ENCODE measurements at places on chromosomes 11 and 22.
A peak's percentile ranks its signal among the peaks of the same experiment; 100 is the strongest.

- no peak for DNase-seq
Measured at GRCh38 chr11:62999649-63000048, 14.9 kb upstream of the SLC22A6 start.

GRCh38 chr11:28529540-28530410 lies 421.6 kb downstream of the METTL15 start:
- peak; percentile 12 for DNase-seq

DNA sequence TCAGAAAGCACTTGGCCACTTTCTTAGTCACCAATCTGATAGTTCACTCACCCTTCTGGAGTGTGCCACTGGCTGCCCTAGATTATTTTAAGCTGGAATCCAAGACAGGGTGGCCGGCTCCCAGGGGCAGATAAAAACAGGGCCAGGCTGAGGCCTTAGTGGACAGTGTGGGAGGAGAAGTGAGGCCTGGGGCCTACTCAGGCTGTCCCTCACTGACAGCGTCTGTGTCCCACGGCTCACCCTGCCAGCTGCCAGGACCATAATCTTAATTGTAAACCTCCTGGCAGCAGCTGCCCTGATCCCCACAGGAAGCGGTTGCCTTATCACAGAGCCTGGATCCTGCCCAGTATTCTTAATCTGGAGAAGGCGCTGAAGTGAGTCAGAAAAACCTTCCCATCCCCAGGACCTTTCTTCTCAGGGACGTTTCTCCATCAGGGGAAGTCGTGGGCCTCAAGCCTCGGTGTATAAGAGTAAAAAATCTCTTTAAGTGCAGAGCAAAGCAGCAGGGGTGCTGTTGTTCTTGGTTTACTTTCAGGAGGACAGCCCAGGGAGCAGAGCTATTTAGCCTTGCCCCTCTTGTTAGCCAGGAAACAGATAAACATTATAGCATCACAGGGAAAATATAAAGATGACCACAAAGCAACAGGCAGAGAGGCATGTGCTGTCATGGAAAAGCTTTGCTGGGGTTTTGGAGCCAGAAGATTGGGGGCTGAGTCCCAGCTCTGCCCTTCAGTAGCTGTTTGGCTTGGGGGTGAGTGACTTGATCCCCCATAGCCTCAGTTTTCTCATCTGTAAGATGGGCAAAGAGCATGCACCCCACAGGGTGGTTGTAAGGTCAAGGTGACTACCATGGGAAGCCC lies 39.6 kb downstream of the TSPAN18 start:
- DNase-seq: no peak

DNA sequence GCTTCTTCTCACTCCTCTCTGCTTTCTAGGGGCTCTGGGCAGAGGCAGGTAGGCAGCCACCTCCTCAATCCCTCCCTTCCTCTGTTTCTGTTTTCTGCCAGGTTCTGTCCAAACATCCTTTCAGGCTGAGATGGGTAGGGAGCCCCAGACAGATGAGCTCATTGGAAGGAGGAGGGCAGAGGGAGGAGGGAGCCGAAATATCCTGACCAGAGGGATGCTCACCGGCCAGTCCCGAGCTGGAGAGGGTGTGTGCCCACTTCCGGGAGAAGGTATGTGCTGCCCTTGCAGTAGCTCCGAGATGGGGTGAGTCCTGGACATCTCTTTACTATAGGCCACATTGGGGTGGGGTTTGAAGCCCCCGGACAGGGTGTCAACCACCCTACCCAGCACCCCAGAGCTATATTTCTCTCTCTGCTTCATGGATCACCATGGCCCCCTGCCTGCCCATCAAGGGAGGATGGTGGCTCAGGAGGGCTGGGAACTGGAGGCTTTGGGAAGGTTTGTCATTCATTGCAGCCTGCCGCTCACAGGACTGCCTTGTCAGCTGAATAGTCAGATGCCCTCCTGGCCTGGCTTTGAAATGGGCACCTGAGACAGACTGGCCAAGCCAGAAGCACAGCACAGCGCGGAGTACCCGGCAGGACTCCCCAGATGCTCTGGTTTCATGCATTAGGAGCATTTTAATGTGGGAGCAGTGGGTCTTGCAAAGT lies 4.7 kb upstream of the SCN4B start:
- no peak for DNase-seq

DNA sequence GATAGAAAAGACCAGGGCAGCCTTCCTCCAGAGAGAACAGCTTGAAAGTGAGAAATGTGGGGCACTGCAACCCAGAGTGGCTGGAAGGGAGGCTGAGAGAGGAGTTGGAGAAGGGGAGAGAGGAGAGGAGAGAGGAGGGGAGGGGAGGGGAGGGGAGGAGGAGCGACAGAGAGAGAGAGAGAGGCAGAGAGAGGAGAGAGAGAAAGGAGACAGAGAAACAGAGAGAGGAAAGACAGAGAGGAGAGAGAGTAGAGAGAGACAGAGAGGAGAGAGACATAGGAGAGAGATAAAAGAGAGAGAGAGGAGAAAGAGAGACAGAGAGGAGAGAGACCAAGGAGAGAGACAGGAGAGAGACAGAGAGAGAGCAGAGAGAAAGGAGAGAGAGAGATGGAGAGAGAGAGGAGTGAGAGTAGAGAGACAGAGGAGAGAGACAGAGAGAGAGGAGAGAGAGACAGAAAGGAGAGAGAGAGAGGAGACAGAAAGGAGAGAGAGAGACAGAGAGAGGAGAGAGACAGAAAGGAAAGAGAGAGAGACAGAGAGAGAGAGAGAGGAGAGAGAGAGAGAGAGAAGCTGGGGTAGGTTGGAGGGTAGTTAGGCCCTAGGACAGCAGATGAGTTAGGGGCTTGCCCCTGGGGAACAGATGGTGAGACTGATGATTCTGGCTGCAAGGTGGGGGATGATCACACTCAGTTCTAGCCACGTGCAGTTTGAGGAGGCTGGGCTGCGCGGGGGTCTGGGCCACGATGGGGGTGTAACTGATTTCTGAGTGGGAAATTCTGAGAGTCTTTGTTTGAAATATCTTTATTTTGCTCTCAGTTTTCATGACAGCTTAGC lies 8.5 kb upstream of the SCYL1 start:
- peak; percentile 10 for DNase-seq

GRCh38 chr11:60870276-60870675 lies 2.9 kb downstream of the ZP1 start:
- DNase-seq: peak; percentile 94

DNA sequence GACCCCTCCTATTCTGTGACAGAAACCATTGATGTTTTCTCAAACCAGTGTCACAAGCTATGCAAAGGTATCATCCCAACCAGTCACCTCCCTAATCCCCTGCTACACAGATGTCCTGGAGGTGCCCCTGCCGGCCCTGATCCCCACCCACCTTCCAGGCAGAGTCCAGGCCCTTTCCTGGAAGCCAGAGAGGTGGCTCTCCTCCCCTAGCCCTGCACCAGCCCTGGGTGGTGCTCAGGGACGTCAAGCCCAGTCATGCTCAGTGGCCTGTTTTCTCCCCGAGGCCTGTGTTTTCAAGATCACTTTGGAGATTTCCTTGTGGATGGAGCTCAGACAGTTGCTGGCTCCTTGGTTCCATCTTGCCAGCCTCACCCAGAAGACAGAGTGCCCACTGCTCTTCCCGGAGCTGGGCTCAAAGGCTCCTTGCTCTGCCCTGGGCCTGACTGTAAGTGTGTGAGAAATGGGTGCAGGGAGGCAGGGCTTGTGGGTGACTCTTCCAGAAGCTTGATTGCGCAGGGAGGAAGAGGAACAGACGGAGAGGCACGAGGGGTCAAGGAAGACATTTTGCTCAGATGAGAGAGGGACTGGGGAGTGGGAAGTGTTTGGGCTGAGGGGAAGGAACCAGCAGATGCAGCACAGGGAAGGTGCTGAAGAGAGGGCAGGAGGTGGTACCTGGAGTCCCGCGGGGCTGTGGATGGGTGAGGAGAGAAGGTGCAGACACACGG lies 11.3 kb downstream of the P2RY6 start:
- no peak for DNase-seq

- DNase-seq: peak; percentile 11
Measured at GRCh38 chr11:8111636-8112035, 30.6 kb downstream of the TUB start.

All from NCI-H2171 treated with DMSO at 0.1 percent for 48 hours (cell line).